ENCODE measurements at places on chromosomes 3 and 15.

DNA sequence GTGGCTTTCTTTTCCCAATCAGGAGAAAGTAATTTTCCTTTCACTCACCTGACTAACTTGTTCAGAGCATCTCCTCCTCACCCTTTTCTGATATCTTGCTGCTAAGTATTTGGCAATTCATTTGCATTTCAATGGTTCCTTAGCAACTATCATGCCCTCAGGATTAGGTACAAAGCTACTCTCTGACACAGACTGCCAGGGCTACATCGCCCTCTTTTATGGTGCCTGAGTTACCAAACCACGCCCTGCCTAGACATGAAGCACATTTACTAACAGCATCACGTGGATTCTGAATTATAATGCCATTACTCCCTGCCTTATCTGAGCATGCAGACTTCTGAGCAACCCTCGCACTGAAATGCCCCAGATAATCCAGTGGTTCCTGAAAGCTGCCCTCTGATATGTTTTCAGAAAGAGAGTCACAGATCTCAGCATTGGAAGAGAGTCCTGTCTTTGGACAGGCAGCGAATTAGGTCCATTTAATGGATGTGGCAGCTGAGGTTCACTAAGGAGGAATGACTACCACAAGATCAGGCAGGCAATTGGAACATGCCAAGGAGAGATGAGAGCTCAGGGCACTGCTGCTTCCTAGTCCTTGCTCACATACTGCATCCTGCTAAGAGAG, 14.5 kb downstream of the EPHB1 start:
- DNase-seq = no peak

DNA sequence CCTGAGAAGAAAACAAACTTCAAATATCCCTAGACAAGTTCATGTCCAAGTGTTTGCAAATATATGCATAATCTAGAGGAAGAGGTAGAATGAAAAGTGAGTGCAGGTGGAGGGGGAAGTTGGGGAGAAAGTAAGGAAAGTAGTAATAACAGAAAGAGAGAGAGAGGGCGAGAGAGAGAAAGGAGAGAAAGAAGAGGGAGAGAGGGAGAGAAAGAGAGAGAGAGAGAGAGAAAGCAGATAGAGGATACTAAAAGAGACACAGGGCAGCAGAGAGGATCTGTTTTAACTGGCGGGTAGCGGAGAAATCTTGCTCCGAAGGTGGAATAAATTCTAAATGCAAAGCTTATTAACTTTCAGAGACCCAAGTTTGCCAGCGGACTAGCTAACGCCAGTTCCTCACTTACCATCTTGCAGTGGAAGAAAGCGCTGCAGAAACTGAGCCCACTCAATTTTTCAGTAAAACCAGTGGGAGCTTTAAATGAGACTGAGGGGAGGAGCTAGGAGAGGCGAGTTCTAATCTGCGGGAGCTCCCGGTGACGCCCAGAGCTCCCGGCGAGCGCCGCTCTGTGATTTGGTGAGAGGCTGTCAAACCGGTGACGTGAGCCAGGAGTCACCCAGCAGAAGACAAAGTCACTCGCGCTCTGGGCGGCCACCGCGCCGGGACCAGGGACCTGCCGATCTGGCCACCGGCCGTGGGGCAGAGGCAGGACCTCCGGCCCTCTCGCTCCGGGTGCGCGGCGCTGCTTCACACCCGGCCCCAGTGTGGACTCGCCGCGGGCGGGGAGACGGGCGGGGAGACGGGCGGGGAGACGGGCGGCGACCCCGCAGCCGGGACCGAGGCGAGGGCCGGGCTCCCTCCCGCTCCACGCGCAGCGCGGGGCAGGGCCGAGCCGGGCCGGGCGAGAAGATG, at the start of gene GMNC:
GMNC (minus strand) TSS at position 486 of the 910 bp plus-strand sequence; CDS start at position 407, 79 bp downstream.
- DNase-seq = no peak

- no peak for DNase-seq
Observed at GRCh38 chr3:49266410-49267095, 10.5 kb downstream of the C3orf62 start.

GRCh38 chr15:77387365-77388105, 32.4 kb downstream of the PEAK1 start:
- DNase-seq = no peak

DNA sequence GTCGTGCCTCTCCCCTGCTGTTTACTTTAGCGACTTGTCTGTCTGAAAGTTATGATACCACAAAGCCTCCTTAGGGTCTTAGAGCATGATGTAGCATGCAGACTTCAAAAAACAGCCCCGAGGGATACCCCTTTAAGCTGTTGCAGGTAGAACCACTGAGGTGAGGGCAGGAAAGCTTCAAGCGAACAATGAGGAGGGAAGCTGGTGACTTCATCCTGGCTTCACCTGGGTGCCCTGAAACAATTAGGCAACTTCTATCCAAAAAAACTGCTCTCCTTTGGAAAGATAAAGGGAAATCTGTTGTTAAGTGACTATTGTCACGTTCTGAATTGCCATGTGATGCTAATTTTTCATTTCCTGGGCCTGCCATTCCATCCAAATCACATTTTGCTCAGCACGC, 231.6 kb downstream of the SOX2 start:
- no peak for DNase-seq

DNA sequence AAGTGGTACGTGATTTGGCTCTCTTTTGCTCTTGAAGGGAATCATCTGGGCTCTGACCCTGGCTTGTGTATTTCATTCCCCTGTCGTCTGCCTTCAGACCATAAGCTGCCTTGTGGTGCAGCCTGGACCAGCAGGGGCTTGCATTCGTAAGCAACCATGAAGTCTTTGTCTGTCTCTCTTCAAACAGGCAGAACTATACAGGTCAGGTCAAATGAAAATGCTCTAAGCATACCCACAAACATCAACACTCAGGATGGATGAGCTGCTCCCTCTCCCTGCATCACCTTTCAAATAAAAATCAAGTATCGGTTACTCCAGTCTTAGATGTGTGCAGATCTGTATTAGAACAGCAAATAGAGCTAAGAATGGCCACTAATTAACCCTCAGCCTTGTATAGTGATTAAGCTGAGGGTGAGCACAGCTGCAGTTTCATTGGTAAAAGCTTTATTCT, 268.6 kb upstream of the UBE2E1 start:
- no peak for DNase-seq
